CD8-positive, alpha-beta memory T cell (primary cell): ENCODE measurements at places on chromosomes 4 and X.

DNA sequence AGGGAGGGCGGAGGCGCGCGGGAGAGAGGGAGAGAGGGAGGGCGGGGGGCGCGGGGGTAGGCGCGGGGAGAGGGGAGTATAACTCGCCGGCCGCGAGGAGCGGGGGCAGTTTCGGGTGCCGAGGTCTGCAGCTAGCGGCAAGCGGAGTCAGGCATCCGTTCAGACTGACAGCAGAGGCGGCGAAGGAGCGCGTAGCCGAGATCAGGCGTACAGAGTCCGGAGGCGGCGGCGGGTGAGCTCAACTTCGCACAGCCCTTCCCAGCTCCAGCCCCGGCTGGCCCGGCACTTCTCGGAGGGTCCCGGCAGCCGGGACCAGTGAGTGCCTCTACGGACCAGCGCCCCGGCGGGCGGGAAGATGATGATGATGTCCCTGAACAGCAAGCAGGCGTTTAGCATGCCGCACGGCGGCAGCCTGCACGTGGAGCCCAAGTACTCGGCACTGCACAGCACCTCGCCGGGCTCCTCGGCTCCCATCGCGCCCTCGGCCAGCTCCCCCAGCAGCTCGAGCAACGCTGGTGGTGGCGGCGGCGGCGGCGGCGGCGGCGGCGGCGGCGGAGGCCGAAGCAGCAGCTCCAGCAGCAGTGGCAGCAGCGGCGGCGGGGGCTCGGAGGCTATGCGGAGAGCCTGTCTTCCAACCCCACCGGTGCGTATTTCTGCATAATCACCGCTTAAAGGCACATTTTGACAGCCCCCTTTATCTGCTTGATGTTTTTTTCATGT, at the start of gene POU4F2:
Gene POU4F2, plus strand, starts transcription at position 108 of the 720 bp plus-strand sequence. Its CDS starts 248 bp downstream, at position 356.
- DNase-seq: no peak

DNA sequence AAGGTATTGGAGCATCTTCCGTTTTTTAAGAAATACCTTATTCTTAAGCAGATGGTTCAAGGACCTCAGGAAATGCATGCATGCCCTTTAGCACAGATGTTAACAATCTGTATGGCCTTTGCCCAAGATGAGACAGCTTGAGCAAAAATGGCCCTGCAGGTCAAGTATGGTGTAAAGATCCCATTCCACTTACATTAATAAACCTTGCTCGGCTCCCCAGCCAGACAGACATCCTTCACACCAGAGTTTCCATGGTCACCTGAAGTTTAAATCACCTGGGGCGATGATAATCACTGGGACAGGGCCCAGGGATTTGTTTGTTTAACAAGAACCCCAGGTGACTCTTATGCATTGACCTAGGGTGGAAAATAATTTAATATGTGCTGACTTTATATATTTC, 287.0 kb upstream of the NOCT start:
- no peak for DNase-seq

DNA sequence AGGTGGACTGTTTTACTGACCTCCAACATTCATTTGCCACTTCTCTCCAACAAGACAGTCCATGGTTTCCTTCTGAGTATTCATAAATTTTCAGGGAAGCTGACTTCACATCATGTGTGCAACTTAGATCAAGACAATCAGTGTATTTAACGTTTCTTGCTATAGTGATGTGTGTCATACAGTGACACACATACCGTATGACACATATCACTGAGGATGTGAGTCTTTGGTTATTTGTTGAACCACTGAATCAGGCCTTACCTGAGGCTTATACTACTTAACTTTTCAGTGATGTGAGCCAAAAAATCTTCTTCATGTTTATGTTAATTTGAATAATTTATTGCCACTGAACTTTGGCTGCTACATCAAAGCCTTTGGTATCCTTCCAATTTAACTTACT, 166.8 kb downstream of the BMPR1B start:
- no peak for DNase-seq

DNA sequence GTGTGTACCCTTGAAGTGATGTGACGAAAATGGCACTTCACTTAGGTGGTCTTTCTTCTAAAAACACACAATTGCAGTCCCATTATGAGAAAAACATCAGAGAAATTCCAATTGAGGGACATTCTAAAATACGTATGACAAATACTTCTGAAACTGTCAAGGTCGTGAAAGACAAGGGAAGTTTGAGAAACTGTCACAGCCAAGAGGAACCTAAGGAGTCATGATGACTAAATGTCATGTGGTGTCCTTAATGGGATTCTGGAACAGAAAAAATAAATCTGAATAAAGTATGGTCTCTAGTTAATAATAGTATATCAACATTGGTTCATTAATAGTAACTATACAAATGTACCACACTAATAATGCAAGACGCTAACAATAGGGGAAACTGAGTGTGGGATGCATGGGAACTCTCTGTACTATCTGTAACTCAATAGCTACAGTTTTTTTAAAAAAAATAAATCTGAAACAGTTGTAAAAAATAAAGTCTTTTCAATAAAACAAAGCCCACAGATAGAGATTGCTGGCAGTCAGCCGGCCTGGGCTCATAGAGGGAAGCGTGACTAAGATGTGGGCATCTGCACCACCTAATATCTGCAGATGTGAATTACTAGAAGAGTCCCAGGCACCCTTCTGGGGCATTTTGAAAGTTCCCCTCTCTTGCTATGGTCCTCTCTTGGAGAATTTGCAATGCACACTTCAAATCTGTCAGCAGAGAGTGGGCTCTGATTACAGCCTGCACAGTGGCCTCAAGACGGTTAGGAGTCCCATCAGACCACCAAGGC, 47.6 kb downstream of the MID1IP1 start:
- no peak for DNase-seq

DNA sequence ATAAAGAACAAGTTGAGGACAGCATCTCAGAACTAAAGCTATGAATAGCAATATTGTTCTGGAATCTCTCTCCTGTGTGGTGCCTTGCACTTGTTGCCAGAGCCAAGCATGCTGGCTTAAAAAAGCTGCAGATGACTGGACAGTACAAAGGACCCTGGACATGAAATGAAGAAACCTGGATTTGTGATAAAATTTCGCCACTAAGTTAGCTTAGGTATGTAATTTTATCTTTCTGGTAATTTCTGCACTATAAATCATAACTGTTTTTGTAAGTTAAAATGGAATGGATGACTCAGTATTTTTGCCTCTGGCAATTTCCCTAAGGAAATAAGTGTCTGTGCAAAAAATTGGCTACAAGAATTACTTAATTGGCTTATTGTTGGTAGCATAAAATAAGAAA, 317.2 kb downstream of the CAMK2D start:
- no peak for DNase-seq

GRCh38 chr4:175440786-175441185, 371.3 kb downstream of the GPM6A start:
- DNase-seq: no peak

- DNase-seq: no peak
Measured at GRCh38 chr4:20544645-20545044, 155.6 kb upstream of the PACRGL start.

GRCh38 chrX:22105231-22105630, 73.1 kb downstream of the PHEX start:
- DNase-seq: no peak

GRCh38 chrX:22313766-22314165, 41.1 kb downstream of the CBLL2 start:
- no peak for DNase-seq

- DNase-seq: no peak
Measured at GRCh38 chrX:151762802-151763201, 28.3 kb downstream of the CNGA2 start.

DNA sequence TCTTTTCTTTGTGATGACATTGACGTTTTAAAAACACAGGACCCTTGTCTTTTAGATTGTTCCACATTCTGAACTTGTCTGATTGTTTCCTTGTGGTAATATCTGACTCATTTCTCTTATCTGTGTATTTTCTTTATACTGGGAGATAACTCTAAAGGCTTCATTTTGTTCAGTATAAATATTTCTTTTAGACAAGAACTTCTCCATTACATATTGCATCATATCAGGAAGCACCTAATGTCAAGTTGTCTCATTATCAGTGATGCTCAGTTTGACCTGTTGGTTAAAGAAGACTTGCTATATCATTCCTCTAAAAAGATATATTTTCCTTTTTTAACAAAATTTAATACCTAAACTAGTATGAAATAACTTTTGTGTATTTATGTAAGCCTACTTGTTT, 152.3 kb upstream of the BMP3 start:
- no peak for DNase-seq

DNA sequence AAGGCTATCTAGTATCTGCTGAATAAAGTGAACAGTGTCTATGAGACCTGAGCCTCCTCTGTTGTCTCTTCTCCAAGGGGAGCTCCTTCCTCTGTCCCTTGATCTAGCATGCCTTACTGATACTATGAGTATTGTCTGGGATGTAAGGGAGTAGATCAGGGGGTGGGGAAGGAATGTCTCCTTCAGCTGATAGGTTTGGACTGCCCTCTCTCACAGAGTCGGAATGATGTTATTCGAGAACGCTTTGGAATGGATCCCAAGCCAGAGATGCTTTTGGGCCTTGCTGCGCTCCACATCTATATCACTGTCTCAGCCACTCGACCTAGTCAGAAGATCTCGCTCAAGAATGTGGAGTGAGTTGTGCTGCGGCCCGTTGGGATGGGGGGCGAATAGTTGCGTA, 68.3 kb upstream of the PRPS1 start:
- DNase-seq: no peak

DNA sequence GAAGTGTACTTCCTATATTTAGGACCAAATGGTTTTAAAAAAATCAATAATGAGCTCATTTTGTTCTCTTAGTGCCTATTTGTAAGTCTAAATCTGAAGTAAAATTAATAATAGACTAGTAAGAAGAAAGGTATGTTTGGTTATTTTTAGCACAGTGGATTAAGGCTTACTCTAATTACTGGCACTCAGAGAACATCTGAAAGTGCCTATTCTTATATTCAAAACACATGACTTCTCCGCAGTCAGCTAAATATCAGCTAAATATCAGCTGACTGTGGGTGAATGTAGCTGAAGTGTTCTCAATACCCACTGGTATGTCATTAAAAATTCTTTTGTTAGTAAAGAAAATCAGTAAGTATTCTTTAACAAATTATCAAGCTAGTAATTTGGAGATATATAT, 6.0 kb downstream of the AP1S2 start:
- no peak for DNase-seq

DNA sequence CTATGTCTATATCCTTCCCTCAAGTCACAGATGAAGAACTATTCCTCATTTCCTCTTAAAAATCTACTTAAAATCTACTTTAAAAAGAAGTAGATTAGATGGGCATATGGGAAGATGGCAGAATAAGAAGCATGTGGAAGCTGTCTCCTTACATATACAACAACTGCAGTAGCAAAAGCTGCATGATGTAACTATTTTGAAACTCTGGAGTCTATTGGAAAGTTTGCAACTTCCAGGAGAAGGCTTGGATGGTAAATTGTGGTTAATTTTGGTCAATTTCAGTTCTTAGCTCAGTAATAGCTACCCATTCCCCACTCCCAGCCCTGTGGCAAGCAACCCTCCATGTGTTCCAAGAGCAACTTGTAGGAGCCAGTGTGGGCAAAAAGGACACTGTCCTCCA, 36.9 kb downstream of the MORC4 start:
- no peak for DNase-seq

- DNase-seq: no peak
Measured at GRCh38 chr4:6458528-6458927, 13.9 kb downstream of the PPP2R2C start.

DNA sequence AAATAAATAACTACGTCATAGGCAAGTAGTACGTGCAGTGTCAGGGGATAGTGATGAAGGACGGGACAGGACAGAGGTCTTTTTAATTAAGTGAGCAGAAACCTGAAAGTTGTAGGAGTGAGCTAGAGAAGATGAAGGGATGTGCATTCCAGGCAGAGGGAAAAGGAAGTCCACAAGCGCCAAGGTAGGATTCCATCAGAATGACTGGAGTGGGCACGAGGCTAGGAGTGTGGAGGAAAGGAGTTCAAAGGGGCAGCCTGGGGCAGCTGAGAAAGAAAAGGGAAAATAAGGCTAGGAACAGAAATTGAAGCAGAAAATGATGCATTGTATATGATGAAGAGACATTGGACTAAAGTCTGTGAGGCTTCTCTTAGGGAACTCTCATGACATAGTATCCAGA, 192.2 kb upstream of the TLL1 start:
- no peak for DNase-seq

GRCh38 chr4:100590325-100590724, 72.5 kb upstream of the EMCN start:
- no peak for DNase-seq

DNA sequence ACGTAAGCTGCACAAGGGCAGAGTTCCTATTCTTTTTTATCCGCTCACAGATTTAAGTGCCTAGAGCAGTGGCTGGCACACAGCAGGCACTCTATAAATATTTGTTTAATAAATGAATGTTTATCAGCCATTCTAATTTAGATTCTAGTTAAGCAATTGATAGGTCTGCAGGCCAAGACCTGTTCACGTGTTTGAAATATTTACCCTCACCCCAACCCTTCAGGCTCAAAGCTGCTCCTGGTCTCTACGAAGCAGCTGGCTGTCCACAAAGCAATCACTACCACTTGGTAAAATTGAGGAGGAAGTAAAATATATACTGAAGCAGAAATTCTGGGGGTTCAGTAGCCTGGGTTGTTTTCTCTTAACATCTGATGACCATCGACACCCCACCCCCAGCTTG, 158.1 kb downstream of the MGST2 start:
- DNase-seq: no peak

DNA sequence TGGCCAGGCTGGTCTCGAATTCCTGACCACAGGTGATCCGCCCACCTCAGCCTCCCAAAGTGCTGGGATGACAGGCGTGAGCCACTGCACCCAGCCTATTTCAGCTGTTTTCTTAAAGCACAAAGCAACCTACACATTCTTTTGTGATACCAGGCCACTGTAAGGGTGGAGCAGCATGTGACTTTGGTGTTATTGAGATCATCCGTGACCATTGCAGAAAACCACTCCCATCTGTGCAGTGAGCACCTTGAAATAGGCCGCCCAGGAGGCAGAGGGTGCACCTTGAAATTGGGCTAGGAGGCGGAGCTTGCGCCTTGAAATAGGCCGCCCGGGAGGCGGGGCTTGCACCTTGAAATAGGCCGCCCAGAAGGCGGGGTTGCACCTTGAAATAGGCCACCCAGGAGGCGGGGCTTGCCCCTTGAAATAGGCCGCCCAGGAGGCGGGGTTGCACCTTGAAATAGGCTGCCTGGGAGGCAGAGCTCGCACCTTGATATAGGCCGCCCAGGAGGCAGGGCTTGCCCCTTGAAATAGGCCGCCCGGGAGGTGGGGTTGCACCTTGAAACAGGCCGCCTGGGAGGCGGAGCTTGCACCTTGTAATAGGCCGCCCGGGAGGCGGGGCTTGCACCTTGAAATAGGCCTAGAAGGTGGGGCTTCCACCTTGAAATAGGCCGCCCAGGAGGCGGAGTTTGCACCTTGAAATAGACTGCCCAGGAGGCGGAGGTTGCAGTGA, 9.0 kb upstream of the SLC25A6 start:
- DNase-seq: no peak

GRCh38 chr4:66569228-66569627, 898.9 kb upstream of the EPHA5 start:
- no peak for DNase-seq

GRCh38 chrX:16934185-16934584, 12.3 kb upstream of the REPS2 start:
- no peak for DNase-seq
